ENCODE measurements at places on chromosomes 6 and 20.

- H3K4me1 ChIP-seq: no peaks in the 10 kb centered on the region
- H3K36me3 ChIP-seq: no peaks in the 10 kb centered on the region
- DNase-seq: no peak
- H3K27me3 ChIP-seq: peaks cover 6% of the 10 kb centered on the region
- no peak overlapping the region for H3K4me3 ChIP-seq
- H3K27ac ChIP-seq: no peak overlapping the region
Measured at GRCh38 chr6:31450751-31451150, 47.2 kb upstream of the MICB start.

GRCh38 chr6:4906293-4907276 lies 97.3 kb downstream of the RPP40 start:
- no peaks in the 10 kb centered on the region for H3K36me3 ChIP-seq
- H3K4me1 ChIP-seq: no peaks in the 10 kb centered on the region
- H3K27me3 ChIP-seq: no peaks in the 10 kb centered on the region
- H3K27ac ChIP-seq: no peak overlapping the region
- H3K4me3 ChIP-seq: no peak overlapping the region

DNA sequence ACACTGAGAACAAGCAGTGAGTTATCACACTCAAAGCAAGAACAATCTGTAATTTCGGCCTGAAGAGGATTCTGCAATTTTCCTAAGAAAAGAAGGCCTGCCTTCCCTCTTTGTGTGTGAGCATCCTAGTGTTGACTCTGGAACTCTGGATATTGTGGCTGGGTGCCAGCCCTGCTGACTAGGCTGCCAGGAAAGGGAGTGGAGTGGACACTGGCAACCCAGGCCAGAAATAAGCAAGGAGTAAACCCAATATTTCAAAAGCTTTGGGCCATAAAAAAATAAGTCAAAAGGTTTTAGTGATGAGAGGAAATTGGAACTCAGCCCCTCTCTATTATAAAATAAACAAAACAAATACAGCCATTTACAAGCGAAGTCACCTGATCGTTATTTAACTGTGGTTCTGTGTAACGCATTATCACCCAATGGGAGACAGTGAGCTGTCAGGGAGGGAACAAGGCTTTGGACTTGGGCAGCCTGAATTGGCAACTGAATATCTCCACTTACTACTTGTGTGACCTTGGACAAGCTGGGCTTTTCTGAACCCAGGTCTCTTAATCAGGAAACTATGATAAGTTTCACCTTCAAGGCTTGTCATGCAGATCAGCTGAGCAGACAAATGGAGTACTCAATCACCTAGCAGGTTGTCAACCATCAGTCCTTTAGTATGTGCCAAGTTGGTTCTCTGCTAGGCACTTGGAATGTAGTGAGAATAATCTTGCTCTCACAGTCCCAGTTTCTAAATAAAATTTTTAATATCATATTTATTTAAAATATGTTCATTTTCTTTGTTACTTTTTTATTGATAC lies 196.2 kb downstream of the PAX1 start:
- no peaks in the 10 kb centered on the region for H3K4me1 ChIP-seq
- no peak overlapping the region for H3K27ac ChIP-seq
- H3K27me3 ChIP-seq: no peaks in the 10 kb centered on the region
- no peak overlapping the region for H3K4me3 ChIP-seq
- no peak for DNase-seq
- H3K36me3 ChIP-seq: no peaks in the 10 kb centered on the region

DNA sequence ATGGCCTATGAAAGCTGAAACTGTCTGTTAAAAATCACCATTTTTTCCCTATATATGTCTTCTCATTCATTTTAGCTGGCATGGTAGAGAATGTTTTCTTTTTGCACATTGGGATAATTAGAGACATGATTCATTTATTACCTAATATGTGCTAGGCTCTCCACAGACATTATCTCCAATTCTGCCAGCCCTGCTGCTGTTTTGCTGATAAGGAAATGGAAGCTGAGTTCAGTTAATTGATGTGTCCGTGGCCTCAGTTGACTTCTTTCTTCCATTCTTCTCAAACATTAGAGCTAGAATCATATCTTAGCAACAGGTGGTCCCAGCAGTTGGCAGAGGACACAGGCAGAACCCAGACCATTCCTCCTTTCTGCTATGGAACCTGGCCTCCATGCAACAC lies 644.1 kb upstream of the CITED2 start:
- no peaks in the 10 kb centered on the region for H3K27me3 ChIP-seq
- no peaks in the 10 kb centered on the region for H3K36me3 ChIP-seq
- DNase-seq: no peak
- H3K4me1 ChIP-seq: no peaks in the 10 kb centered on the region

- H3K36me3 ChIP-seq: no peaks in the 10 kb centered on the region
- H3K27me3 ChIP-seq: no peaks in the 10 kb centered on the region
- H3K4me3 ChIP-seq: no peak overlapping the region
- 0 out of 2 replicates have a peak, but pooled peaks cover 7% of the 10 kb centered on the region for H3K4me1 ChIP-seq
- no peak for DNase-seq
- H3K27ac ChIP-seq: no peak overlapping the region
Measured at GRCh38 chr6:112231164-112231563, 23.2 kb downstream of the LAMA4 start.

All from Panc1 (cell line).